Globus pallidus (tissue), 1 donor: ENCODE measurements at places on chromosomes 12 and 14.

DNA sequence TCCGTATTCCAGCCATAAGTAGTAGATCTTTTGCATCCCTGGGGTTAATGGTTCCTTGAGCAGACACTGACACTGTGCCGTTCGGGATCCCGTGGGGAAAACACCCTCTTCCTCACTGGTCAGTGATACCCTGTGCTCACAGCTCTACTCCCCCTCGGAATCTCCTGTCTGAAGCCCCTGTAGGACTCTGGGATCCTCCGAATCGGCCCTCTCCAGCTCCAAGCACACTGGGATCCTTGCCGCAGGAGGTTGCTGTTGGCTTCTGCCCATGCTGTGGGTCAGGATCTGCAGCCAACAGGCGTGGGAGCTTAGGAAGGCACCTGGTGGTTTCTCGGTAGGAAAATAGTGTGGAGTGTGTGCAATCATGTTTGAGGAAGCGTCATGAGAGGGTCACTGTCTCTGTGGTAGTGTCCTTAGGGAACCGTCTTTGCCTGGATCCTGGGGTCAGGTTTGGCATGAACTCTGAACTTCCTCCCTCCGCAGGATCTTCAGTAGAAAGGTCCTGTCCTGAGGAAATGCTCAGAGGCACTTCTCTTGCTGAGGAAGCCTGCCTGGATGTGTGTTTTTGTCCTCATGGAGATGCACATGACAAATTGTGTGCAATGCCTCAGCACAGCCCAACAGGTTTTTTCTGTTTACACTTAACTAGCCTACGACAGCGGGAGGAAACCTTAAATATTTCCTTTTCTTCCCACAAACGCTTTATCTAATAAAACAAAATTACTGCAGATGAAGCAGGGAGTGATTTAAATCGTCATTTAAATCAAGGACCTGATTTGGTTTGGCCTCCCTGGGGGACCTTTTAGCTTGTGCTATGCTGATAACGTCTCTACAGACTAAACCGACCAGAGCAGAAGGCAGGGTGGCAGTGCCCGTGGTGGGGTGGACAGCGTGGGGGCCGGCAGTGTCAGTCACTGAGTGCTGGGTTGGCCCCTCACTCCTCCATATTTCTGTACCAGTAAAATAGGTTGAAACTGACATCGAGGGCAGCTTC is 18.7 kb downstream of the FBXL14 start:
- DNase-seq, result no peak

DNA sequence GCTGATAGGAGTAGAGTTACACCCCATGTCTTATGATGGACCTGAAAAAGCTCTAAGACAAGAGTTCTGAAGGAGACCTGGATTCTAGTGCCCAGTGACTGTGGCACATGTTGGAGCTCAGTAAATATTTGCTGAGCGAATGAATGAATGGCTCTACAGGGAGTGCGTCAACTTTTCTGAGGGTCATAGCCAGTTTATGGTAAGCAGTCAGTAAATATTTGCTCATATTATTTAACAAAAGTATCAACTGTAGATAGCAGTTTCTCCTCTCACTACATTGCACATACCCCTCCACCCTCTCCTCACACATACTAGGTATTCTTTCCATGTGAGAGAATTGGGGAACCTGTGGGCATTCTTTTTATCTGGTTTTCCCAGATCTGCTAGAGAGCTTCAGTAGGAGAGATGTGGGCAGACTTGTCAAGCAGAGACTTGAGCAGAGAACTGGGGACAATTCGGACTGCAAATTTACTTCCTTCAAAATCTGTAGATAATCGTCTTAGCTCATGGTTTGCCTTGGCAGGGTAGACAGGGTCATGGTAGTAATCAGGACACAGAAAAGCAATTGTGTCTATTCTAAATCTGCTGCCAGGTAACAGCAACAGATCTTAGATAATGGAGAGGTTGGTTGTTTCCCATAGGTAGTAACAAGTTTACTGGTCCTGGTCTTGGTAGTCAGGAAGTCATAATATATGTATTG is 5.7 kb downstream of the SLC4A8 start:
- no peak for DNase-seq

- peak; percentile 38 for DNase-seq
Measured at GRCh38 chr12:94710933-94711332, 60.6 kb upstream of the TMCC3 start.

DNA sequence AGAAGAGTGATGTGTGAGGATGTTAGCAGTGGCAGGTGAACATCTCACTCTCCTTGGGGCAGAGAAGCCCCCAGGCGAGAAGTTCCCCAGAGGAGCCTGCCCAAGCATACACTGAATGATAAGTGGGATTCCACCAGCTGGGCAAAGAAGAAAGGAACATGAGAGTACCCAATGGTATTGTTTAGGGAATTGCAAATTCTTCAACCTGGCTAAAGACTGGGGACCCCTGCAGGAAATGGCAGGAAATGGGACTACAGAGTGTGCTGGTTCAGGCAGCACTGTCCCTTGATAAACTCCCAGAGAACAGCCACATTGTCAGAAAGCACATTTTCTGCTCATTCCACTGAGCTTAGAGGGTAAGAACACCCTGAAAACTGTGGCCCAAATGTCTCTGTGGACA is 121.3 kb downstream of the RPS29 start:
- no peak for DNase-seq
